ENCODE measurements at places on chromosomes 2 and 18. TPM values are rescaled to one million over a fixed set of nuclear protein-coding genes. Genes with fewer than 3 reads are reported as not detected.

UGT1A4 gene
- not detected for total RNA-seq

PPP1R1C gene
- total RNA-seq: not detected

DGUOK gene
- 41.5 TPM for total RNA-seq

KDSR gene
- 61.4 TPM for total RNA-seq

CIDEA gene
- 336 TPM for total RNA-seq

INHBB gene
- 56.4 TPM for total RNA-seq

All from subcutaneous adipose tissue (tissue), 4 donors.